ENCODE measurements at places on chromosomes 12 and 14. TPM values are rescaled to one million over a fixed set of nuclear protein-coding genes. Genes with fewer than 3 reads are reported as not detected.

DNA sequence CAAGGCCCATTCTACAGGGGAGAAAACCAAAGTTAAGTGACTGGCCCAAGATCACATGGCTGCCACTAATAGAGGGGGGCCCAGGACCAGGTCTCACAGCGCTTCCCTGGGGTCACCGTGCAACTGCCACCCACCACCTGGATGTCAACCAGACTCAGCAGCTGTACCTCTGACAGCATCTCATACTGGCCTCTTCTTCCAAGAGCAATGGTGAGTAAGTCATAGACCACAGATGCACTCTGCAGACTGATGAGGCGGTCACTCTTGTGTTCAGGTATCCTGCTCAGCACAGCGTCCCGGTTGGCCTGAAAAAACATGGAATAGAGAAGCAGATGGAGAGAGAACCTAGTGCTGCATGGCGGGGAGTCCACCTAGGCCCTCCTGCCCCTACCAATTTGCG, 139.9 kb downstream of the TTC7B start:
- no peak for DNase-seq

- no peak for DNase-seq
Measured at GRCh38 chr12:25276199-25276937, 25.6 kb upstream of the KRAS start.

DNA sequence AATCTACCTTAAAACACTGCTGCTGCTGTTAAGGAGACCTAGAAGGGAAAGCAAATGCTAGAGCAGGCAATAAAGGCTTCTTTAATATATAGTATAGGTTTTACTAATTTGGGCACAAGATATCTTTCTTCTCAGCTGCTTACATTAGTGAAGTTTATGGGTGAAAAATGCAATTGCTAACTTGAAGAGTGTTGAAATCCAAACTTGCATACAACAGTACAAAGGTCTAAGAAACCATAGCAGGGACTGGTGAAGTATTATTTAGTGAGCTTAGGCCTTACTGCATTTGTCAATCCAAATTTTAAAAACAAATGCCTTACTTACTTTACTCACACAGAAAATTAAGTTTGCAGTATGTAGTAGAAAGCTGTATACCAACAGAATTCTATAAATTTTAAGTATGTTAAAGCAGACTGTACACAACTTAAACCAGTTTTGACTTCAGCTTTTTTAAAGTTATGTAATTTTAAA, 1.4 kb upstream of the AP4S1 start:
- DNase-seq: no peak

DNA sequence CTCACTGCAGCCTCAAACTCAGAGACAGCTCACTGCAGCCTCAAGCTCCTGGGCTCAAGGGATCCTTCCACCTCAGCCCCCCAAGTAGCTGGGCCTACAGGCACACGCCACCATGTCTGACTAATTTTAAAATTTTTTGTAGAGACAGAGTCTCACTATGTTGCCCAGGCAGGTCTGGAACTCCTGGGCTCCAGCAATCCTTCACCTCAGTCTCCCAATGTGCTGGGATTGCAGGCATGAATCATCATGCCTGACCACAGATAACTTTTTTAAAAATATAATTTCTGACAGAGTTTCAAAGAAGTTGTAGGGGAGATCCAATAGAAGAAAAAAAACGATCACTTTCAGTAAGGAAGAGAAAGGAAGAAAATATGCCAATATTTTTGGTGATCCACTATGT, 189.7 kb upstream of the CDKN3 start:
- DNase-seq: no peak

GRCh38 chr14:92456215-92457015, 57.2 kb upstream of the RIN3 start:
- DNase-seq: peak; percentile 88

DNA sequence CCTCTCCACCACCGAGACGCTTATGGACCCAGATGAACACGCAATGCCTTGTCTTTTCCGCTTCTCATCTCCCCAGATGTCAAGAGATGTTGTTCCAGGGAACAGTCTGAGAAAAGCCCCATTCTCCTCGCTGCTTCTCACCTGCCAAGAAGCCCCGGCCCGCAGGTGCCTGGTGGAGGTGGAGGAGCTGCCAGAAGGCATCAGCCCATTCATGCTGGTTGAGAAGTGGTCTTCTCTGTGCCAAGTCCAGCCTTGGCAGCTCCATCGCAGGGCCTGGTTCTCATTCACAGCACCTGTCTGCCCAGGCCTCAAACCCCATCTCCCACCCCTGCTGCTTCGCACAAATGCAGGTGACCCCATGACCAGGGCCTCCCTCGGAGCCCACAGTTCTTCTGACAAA, 42.3 kb upstream of the TMEM263 start:
- DNase-seq: no peak

GRCh38 chr12:132484183-132484890, 5.6 kb upstream of the FBRSL1 start:
- DNase-seq: no peak

GRCh38 chr12:69972136-69972535, 147.1 kb downstream of the MYRFL start:
- DNase-seq: no peak

GRCh38 chr14:21486640-21487087, 9.7 kb downstream of the TOX4 start:
- no peak for DNase-seq

GRCh38 chr14:75307700-75308379, 29.2 kb downstream of the FOS start:
- peak; percentile 90 for DNase-seq

- DNase-seq: no peak
Measured at GRCh38 chr12:112584266-112584722, 165.5 kb downstream of the PTPN11 start.

DNA sequence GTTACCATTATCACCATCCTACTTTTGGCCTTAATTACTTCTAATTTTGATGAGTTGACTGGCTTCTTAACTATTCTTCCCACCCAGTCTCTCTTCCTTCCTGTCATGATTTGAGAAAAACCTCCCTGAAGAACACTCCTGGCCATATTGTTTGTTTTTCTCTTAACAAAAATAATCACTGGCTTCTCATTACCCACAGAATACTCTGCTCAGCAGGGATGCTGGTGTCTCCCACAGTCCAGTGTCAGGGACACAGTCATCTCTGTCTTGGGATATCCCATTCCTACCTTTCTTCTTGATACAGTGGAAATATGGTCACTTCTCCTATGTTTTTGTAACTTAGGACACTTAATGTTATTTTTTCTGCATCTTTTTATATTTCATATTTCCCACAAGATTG, 103.7 kb downstream of the SRGAP1 start:
- no peak for DNase-seq

DNA sequence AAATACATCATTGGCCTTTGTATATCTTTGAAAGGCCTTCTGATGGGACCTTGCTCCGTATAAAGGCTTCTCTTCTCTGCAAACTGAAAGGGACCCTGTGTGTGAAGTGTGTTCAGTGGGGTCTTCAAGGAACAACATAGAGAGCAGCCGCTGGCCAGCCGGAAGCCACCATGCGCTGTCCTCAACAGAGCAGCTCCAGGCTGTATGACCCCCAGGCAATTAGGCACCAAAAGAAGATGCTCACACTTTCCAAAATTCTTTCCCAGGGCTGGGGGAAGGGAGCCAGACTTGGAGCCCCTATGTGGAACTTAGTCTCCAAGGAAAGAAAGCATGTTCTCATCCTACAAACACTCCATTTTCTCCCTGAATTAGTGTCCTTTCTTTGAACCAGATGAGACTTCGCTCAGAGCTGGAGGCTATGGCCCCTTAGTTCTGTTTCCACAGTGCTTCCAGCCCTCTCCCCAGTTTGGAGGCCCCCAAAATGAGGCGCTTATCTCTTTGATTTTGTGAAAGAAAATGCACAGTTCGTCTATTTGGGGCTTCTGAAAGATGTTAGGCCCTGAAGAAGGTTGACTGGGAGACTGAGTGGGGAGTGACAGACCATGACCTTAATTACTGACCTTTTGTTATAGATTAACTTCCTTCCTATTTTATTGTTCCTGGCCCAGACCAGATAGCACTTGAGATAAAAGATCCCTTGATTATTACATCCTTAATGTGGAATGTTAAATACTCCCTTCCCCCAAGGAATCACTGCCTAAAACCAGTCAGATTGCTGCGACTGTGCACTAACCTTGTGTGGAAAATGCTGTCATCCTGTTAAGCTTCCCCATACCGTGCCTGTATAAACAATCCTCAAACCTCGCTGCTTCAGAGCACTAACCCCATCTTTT, 128.3 kb upstream of the FGD4 start:
- peak; percentile 77 for DNase-seq

DNA sequence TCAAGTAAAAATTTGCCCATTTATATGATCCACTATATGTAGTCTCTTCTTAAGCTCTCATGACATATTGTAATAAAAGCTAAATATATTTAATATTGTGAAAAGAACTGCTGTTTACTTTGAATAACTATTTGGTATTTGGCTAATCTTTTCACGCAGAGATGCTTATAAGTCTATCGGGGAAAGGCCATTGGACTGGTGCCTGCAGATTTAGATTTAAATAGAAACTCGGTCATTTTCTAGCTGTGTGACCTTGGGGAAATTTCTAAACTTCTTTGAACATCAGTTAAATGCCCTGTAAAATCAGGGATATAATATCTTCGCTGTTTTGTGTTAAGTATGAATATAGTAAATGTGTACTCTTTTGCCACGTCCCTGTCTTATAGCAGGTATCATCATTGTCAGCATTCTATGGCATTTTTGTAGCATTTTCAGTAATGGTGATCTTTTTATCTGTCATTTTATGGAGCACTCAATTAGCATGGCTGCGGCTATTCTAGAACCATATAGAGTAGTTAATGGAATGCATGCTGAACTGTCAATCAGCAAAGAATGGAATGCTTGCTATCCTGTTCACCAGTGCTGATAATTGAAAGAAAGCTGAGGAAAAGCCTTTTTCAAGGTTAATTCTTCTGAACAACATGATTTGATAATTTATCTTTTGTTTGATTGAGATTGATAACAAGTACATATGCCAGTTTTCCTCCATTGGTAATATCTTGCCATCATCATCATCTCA, 181.2 kb downstream of the TMTC2 start:
- DNase-seq: peak; percentile 51

DNA sequence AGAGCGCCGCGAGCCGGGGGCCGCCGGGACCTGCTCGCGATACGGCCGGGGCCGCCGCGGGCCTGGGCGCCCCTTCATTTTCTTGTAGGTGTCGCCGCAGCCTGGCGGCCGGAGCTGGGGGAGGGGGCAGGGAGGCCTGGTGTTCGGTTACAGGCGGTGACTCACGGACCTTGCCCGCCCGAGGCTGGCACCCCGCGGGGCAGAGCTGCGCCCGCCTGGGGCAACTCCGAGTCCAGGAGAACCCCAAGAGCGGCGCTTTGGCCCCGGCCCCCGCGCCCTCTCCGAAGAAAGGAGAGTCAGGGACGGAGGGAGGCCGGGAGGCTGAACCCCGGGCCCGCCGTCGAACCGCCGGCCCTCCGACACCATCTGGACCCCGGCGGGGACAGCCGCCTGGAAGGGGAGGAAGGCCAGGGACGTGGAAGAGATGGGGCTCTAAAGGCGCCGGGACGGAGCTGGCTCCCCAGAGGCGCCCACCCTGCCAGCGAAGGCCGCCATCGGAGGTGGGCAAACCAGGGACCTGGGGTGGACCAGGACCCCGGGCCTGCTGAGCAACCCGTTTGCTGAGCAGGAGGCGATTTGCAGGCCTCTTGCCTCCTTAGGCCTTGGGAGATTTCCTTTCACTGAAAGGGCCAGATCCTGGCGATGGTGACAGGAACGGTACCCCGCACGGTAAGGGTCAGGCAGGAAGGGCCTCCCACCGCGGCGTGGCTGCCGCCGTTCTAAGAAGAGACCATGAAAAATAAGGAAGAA, 843 bp upstream of the NUAK1 start:
- peak; percentile 73 for DNase-seq

- DNase-seq: no peak
Measured at GRCh38 chr12:47734725-47735480, 9.6 kb upstream of the ENDOU start.

DNA sequence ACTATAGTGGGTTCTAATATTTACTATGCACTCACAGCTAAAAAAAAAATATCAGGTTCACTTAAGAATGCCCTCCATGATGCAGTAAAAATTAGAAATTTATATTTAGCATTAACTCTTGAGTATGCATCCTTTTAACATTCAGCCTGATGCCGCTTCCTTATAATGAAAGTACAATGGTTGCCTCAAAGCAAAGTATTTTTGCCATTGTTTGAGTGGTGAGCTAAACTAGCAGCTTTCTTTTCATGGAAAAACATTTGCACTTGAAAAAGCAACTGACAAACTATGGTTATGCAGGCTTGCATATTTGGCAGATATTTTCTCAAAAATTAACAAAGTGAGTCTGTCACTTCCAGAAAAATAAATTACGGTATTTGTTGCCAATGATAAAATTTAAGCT, 188.6 kb downstream of the SLC6A15 start:
- DNase-seq: no peak

KCNC2 gene
- 0.99 TPM for polyA plus RNA-seq

MYL2 gene
- 1,086 TPM for polyA plus RNA-seq

SLC41A2 gene
- polyA plus RNA-seq: 3.7 TPM

PRKD1 gene
- 21.3 TPM for polyA plus RNA-seq

RNASE3 gene
- polyA plus RNA-seq: not detected

CD4 gene
- polyA plus RNA-seq: 7.5 TPM

PPFIA2 gene
- polyA plus RNA-seq: 2.6 TPM

CCDC38 gene
- polyA plus RNA-seq: not detected

SIRT4 gene
- 4.6 TPM for polyA plus RNA-seq

ZNF891 gene
- 1.8 TPM for polyA plus RNA-seq

SYNDIG1L gene
- not detected for polyA plus RNA-seq

Data from muscle of back (tissue), 13 donors.